ENCODE measurements at places on chromosomes 1 and 21.

DNA sequence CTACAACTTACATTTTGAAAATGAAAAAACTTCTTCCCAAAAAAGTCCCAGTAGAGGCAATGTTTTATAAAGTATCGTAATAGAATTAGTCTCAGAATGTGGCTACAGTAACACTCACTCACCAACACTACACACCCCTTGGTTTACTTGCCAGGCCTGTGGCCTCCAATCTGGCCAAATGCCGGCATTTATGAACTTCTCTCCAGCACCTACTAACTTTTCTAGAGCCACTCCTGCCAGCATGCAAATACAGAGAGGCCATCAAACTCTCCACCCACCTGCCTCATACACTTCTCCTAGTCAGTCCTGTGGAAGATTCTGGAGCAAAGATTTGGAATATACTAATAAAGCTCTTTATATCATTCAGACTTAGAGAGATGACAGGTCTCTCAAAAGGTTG, 32.3 kb downstream of the STPG1 start:
- no peak overlapping the region for H3K4me3 ChIP-seq
- no peaks in the 10 kb centered on the region for H3K4me1 ChIP-seq

- H3K27ac ChIP-seq: no peak overlapping the region
- H3K4me1 ChIP-seq: peaks cover 15% of the 10 kb centered on the region
- H3K36me3 ChIP-seq: no peaks in the 10 kb centered on the region
- H3K4me3 ChIP-seq: no peak overlapping the region
- no peak for DNase-seq
These were observed 31.7 kb upstream of the HAO2 start for GRCh38 chr1:119336848-119337247.

DNA sequence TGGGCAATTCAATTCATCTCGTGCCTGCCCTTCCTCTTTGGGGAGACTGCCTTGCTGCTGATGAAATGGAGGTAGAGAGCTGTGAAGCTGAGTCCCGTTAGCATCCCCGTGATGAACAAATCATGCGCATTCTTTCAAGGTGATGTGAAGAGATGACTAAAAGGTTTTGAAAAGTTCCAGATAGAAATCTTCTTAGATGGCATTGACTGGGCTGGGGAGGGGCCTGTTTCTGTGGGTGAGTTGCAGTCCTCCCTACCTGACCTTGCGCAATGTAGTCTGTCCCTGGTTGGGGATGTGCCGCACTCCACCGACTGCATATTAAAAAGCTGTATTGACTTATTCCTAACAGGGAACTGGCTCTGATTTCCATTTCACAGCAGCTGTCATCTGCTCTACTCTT, 49.6 kb downstream of the ST6GALNAC3 start:
- no peak overlapping the region for H3K27ac ChIP-seq
- no peaks in the 10 kb centered on the region for H3K27me3 ChIP-seq
- no peak for DNase-seq
- no peak overlapping the region for H3K4me3 ChIP-seq
- H3K4me1 ChIP-seq: no peaks in the 10 kb centered on the region
- H3K36me3 ChIP-seq: no peaks in the 10 kb centered on the region

- H3K36me3 ChIP-seq: no peaks in the 10 kb centered on the region
- no peaks in the 10 kb centered on the region for H3K27me3 ChIP-seq
- no peak overlapping the region for H3K4me3 ChIP-seq
These were observed 3.9 kb upstream of the PGLYRP4 start for GRCh38 chr1:153352523-153352922.

- no peak for DNase-seq
- peaks cover 40% of the 10 kb centered on the region for H3K36me3 ChIP-seq
- H3K27me3 ChIP-seq: no peaks in the 10 kb centered on the region
These were observed 758 bp downstream of the RAD54L start for GRCh38 chr1:46248122-46248920.
